ENCODE measurements at places on chromosomes 11 and 22.

- no peak for DNase-seq
Observed at GRCh38 chr11:66012371-66012945, 650 bp downstream of the CST6 start.

- no peak for DNase-seq
Observed at GRCh38 chr11:46347637-46348311, 511 bp downstream of the DGKZ start.

DNA sequence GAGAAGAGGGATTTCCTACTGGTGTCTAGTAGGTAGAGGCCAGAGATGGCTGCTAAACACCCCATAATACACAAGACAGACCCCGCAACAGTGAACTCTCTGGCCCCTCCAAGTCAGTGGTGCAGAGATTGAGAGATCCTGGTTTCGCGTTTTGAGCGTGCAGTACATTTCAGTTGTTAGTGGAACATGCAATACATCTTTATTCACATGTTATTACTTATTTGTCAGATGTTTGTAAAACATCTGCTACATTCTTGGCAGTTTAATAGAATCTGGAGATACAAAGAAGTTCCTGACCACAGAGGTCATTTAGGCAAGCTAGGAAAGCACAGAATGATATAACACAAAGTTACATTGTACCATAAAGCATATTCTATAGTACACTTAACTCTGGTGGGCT is 41.5 kb downstream of the ST3GAL4 start:
- no peak for DNase-seq

DNA sequence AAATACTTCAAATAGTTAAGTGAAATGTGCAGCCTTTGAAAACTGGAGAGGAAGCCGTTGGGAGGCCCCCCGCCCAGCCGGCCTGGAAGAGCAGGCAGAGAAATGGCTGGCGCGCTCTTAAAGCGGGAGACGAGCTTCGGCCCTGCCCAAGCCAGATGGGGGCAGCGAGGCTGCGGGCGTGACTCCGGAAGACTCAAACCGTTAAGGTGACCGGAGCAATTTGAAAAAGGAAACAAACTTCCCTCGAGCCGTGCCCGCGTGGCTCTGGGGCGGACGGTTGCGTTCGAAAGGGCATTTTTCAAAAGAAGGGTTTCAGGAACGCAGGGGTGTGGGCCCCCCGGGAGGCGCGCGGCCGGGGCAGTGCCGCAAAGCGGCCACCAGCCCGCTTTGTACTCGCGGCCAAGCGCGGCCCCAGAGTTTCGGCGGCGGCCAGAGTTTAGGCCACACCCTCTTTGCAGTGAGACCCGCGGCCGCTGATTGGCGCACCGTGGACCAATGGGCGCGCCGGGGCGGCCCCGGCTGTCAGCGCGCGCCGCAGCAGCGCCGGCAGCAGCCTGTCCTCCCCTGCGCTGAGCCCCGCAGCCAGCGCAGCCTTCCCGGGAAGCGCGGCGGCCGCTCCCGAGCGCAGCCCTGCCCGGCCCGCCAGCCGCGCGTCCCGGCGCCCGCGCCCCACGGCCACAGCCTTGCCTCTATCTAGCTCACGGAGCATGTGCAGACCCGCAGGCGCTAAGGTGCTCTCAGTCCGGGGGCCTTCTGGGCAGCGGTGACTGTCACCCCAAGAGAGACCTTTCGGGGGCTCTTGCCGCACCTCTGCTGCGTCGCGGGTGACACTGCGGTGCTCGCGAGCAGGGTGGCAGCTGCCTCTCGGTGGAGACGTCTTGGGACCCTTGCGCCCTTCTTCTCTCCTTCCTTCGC is at the start of gene NAV2:
NAV2 (plus strand) TSS at position 557 of the 915 bp plus-strand sequence. CDS start 859 bp downstream, outside the sequence.
- DNase-seq: peak; percentile 26

GRCh38 chr11:122179961-122180834 is 64.2 kb upstream of the BLID start:
- DNase-seq: no peak

- no peak for DNase-seq
Observed at GRCh38 chr11:64723117-64723906, at the start of gene NRXN2. TSS of gene NRXN2 (minus strand) at chr11:64723197. CDS start at chr11:64713699, 9,498 bp downstream.

GRCh38 chr11:86632499-86633269 is 39.7 kb downstream of the ME3 start:
- DNase-seq: no peak

- no peak for DNase-seq
Observed at GRCh38 chr22:38114484-38115398, 4.3 kb upstream of the BAIAP2L2 start.

DNA sequence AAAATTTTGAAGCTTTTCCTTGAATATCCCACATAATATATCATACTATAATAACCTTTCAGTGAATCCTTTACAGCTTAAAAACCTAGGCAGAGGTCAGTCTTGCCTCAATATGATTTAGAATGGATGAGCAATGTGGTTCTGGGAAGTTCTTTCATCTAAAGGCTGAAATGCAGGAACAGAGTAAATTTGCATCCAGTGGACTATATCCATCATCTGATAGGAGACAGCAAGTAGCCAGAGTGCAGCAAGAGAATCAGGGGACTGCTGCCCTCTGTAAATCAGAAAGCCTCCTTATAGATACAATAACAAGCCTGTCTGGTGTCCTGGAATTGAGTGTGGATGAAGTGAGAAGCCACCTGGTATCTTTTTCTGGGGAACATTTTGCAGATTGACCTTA is 748.3 kb upstream of the CCDC90B start:
- DNase-seq: no peak

DNA sequence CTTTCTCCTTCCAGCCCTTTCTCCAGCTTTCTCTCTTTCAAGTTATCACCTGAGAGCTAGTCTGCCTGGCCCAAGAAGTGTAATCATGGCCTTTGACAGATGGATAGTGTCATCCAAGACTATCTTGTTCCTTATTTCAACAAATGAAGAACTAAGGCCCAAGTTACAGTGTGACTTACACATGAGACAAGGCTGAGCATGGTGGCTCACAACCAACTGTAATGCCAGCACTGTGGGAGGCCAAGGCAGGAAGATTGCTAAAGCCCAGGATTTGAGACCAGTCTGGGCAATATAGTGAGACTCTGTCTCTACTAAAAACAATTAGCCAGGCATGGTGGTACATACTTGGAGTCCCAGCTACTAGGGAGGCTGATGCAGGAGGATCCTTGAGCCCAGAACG is 3.7 kb upstream of the RANGAP1 start:
- DNase-seq: no peak

- no peak for DNase-seq
Observed at GRCh38 chr22:47593291-47593690, 830.8 kb downstream of the TBC1D22A start.

GRCh38 chr11:117879516-117880480 is 3.3 kb upstream of the FXYD6 start:
- no peak for DNase-seq

DNA sequence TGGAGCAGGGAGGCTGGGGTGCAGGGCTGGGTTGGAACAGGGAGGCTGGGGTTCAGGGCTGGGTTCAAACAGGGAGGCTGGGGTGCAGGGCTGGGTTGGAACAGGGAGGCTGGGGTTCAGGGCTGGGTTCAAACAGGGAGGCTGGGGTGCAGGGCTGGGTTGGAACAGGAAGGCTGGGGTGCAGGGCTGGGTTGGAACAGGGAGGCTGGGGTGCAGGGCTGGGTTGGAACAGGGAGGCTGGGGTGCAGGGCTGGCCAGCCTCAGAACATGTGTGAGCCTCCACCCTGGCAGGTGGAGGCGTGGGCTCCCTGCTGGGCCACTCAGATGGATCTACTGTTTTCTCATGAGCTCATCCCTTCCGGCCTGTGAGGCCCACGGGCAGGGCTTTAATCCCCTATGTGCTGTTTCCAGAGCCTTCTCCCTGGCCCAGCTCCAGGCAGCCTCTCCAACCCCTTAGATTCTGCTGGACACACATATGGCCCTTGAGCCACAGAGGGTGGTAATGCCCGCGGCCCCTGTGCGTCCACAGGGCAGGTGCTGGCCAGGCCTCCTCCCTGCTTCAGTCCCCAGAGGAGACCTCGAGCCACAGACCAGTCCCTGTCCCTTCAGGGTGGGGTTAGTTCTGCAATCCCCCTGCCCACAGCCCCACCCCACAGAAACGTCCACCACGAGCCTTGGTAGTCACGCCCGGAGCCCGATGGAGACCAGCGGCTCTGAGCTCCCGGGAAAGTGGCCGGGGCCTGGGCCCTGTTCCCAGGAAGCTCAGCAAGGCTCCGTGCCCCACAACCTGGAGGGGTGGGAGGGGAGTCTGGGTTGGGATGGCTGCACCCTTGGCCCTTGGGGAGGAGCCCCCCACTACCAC is 197.9 kb downstream of the BRD1 start:
- DNase-seq: no peak
